ENCODE measurements at places on chromosomes 13 and 19.

DNA sequence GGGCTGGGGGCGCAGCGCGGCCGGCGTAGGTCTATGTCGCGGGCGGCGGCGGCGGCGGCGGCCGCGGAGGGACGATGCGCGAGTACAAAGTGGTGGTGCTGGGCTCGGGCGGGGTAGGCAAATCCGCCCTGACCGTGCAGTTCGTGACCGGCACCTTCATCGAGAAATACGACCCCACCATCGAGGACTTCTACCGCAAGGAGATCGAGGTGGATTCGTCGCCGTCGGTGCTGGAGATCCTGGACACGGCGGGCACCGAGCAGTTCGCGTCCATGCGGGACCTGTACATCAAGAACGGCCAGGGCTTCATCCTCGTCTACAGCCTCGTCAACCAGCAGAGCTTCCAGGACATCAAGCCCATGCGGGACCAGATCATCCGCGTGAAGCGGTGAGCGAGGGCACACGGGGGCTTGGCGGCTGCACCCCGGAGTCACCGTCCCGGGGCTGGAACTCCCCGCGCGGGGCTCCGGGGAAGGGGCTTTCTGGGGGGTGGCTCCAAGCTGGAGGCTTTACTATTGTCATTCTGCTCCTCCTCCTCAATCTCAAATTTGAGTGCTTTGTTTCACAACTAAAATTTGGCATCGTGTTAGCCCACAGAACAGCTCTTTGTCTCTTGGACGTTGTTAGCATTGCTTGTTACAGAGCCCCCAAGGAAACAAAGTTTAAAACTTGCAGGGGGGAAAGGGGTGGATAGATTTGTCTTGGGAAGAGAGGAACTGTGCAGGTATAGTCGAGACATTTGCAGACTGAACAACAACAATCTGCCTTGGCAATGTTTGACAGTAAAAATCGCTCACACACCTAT lies 630 bp downstream of the RAP2A start:
- DNase-seq = peak; percentile 29

GRCh38 chr13:61214551-61214950 lies 201.1 kb downstream of the PCDH20 start:
- DNase-seq = no peak

DNA sequence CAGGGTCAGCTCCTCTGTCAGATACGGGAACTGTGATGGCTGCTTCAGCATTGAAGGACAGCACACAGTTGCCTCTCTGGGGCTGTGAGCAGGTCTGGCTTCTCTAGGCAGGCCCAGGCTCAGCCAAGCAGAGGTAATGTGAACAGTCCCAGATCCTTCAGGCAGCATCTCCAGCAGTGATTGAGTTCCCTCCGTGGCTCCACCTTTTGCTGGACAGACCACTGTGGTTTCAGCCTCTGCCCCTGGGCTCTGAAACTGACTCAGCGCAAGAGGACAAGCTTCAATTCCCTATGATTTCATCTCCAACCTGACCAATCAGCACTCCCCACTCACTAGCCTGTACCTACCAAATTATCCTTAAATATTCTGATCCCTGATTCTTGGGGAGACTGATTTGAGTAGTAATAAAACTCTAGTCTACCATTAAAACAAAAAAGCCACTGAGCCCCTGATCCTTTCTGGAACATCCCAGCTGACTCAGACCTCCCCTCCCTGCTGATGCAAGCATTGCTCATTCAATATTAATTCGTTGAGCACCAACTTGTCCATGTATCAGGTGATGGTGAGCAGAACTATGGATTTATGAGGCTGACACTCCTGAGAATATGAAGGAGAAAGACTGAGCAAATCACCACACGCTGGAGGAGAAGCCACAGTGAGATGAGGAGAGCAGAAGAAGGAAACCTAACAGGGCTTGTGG lies 16.7 kb downstream of the GSX1 start:
- no peak for DNase-seq

GRCh38 chr19:48807590-48808308 lies 3.1 kb downstream of the BCAT2 start:
- no peak for DNase-seq

DNA sequence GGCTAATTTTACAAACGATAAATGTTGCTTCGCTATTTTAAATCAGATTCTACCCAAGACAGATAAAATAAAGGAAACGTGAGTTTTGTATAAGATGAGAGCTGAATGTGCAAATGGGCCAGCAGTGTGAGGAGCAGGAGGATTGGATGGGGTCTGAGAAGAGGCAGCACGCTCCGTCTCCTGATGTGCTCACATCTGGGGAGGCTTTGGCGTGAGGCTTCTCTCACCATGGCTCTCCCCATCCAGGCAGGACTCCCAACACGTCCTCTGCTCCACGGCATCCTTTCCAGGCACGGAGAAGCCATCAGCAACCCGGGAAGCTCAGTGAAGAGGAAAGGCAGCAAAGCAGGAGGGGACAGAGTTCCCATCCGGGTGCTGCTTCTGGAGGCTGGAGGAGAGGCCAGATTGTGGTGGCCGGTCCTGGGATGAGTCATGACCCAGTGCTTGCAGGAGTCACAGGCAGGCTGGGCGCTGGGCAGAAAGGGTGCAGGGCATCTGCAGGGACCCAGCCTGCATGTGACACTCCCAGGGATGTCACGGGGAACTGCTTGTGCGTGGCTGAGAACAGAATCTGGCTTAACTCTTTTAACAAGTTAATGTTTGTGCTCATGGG lies 47.5 kb downstream of the ZNF536 start:
- DNase-seq = no peak

- no peak for DNase-seq
Observed at GRCh38 chr13:72677431-72677830, 50.0 kb downstream of the MZT1 start.

DNA sequence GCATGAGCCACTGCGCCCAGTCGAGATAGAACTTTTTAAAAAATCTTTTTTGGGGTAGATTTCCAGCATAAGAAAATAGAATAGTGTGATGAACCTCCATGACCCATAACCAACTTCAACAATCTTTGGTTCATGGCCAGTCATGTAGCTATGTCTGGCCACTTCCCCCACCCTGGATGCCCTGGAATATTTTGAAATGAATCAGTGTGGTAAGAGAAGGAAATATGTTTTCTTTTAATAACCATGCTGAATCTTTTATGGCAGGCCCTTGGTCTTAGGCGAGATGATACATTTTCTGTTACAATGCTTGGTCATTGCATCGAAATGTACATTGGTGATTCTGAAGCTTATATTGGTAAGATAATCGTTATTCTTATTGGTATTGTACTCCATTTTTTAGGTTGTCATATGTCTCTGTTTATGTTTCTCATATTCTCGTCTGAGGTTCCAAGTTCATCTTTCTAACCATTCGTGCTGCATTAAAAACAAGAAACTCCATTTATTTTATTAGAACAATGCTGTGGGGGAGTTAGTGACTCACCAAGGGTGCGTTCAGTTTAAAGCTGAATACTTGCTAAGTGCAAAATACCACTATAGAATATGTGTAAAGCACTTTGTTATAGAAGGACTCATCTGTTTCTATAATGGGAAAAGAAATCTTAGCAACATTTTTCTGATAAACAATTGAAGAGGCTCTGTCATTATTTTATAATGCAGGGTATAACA lies 16.4 kb upstream of the UPF3A start:
- no peak for DNase-seq

GRCh38 chr13:38785490-38785889 lies 98.6 kb downstream of the FREM2 start:
- no peak for DNase-seq

GRCh38 chr13:85659493-85659892 lies 139.7 kb downstream of the SLITRK6 start:
- DNase-seq = peak; percentile 35

GRCh38 chr19:17219286-17219685 lies 4.1 kb downstream of the USE1 start:
- no peak for DNase-seq

- DNase-seq = peak; percentile 39
Observed at GRCh38 chr13:101035119-101035620, 360.6 kb upstream of the TMTC4 start.

DNA sequence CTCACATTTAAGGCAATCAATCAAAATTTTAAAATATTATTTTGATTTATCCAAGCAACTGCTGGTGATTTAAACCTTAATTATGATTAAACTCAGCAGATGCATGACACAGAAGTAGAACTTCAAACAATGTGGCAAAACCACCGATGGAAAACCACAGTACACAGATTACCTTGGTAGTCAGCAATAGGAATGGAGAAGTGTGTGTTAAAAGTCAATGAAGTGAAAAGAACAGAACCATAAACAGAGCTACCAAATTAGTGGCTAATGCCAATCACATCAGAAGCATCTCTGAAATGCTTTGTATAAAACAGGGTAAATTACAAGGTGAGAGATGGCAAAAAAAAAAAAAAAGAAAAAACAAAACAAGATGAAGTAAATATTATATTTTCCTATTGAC lies 31.2 kb downstream of the KATNAL1 start:
- no peak for DNase-seq

DNA sequence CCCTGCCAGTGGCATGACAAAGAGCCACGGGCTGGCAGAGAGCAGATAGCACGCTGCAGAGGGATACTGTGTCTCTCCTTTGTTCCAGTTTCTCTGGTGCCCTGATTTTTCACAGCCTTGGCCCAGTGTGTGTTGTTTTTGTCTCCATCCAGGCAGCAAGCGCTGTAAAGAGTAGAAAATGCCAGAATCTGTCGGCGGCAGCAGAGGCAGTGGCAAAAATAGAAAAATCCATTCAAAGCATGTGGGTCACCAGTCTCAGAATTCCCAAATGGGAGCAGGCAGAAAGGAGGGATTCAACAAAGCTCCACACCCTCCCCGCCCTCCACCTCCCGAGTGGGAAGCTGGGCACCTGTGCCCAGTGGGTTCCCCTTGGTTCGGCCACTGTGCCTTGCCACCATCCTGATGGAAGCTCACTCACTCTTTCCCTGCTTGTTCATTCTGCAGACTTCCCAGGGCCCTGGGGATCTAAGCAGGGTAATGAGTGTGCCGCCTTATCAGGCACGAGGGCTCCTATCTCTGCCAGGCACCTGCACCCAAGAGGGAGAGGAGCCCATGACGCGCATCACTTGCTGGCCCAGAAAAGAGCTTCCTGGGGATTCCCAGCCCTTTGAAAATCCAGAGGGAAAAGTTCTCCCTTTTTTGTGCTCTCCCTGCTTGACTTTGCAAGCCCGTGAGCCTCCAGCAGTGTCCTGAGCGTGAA lies 416.9 kb downstream of the IRS2 start:
- DNase-seq = no peak

DNA sequence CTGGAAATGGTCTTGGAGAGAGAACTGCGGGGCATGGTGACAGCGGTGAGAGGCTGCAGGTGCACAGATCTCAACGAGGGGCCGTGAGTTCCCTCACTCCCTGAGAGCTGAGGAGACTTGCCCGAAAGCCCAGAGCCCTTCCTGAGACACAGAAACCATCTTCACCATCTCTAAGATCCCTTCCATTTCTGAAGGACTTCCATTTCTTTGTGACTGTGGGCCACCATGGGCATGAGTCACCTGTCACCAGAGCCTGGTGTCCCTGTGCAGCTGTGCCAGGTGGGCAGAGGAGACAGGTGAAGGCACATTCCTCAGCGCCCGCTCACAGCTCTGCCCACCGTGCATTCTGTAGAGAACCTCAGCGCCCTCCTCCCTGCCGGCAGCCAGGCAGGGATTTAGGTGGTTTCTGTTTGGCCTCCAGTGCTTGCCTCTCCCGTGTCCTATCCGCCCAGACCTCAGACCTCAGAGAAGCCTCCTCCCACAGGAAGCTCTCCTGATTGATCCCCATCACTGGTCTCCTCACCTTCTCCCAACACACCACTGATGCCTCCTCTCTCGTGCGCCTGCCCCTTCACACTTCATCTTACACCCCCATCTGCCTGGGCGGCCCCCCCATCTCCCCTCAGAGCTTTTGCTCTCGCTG lies 24.2 kb downstream of the SH3GL1 start:
- no peak for DNase-seq

GRCh38 chr13:113789167-113789566 lies 30.1 kb downstream of the TMEM255B start:
- DNase-seq = no peak

DNA sequence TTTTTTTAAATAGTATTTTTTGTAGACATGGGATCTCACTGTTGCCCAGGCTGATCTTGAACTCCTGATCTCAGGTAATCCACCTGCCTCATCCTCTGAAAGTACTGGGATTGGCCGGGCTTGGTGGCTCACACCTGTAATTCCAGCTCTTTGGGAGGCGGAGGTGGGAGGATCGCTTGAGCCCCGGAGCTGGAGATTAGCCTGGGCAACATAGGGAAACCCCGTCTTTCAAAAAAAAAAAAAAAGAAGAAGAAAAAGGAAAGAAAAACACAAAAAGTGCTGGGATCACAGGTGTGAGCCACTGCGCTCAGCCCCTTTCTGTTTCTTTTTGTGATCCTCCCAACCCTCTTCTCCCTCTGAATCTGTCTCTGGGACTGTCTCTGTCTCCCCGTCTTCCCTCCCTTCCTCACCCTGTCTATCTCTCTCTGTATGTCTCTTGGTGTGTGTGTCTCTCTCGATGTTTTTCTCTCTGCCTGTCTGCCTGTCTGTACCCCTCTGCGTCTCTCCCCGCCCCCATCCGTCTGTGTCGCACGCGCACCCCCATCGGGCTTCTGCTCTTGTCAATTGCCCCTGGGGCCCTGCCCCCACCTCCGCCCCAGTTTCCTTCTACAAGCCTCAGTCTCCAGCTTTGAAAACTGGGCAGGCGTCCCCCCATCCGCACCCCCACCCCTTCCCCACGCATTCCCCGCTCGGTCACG lies 540 bp upstream of the ZFP36 start:
- peak; percentile 79 for DNase-seq

DNA sequence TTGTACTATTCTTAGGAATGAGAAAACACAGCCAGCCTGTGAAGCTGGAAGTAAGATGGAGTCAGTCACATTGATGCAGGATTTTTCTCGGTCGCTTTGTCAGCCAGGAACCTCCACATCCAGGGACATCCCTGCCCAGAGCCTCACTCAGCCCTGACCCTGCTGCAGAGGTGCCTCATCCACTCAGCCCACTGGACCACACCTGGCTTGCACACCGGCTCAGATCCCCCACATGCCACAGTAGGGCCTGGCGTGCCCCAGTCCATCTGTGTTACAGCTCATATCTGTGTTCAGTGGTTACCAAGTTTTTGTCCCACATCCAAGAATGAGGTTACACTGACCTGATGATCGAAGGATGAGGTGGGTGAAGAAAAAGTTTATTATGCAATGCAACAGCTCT lies 1315.4 kb downstream of the SLITRK1 start:
- DNase-seq = no peak

GRCh38 chr13:37457612-37458011 lies 141.0 kb downstream of the POSTN start:
- DNase-seq = no peak

- no peak for DNase-seq
Observed at GRCh38 chr13:73450583-73450982, 391.8 kb downstream of the KLF5 start.

- DNase-seq = no peak
Observed at GRCh38 chr13:80070024-80070703, 270.8 kb downstream of the SPRY2 start.

- no peak for DNase-seq
Observed at GRCh38 chr19:57099199-57099661, 20.6 kb upstream of the USP29 start.
